ENCODE measurements at places on chromosomes 12 and 14.

DNA sequence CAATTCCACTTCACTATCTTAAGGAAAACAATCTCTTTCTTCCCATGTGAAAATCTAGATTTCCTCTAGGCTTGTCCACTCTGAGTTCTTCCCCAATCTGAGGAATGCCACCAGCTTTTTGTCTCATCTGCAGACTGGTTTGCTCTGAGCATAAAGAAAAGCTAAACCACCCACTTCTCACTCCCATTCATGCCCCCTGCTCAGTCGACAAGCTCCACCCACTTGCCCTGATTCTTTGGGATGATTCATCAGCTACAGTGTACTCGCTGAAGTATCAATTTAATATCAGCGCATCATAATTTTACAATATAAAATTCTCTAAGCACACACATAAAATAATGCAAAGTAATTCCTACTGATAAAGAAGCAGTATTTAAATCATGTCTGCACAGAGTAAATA is 209.1 kb downstream of the GRIN2B start:
- DNase-seq, result no peak

- DNase-seq, result no peak
Observed at GRCh38 chr14:93742761-93743160, 45.5 kb downstream of the PRIMA1 start.

GRCh38 chr14:54739514-54739913 is 163.1 kb downstream of the GCH1 start:
- DNase-seq, result no peak

GRCh38 chr12:28824193-28824846 is 324.8 kb upstream of the FAR2 start:
- no peak for DNase-seq

DNA sequence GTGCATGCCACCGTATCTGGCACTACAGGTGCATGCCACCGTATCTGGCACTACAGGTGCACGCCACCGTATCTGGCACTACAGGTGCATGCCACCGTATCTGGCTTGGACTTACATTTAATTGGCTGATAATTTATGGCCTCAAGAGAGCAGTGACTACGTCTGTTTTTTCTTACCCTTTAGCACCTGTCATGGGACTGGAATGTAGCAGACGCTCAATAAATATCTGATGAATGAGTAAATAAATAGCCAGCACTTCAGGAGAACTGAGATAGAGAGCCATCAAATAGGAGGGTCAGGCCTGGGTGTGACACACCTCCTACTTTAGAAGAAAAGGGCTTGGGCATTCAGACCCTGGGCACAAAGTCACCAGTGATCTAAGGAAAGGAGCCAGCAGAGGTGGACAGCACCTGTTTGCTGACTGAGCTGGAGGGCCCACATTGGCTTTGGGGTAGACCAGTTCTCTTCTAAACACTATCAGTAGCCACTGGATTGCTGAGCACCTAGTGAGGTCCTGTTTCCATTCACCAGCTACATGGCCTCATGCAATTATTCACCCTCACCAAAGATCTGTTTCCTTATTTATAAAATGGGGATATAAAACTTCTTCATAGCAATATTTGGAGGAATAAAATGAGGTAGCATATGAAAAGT is 50.1 kb downstream of the RFX4 start:
- no peak for DNase-seq

GRCh38 chr14:92389598-92390158 is 66.7 kb downstream of the SLC24A4 start:
- no peak for DNase-seq

DNA sequence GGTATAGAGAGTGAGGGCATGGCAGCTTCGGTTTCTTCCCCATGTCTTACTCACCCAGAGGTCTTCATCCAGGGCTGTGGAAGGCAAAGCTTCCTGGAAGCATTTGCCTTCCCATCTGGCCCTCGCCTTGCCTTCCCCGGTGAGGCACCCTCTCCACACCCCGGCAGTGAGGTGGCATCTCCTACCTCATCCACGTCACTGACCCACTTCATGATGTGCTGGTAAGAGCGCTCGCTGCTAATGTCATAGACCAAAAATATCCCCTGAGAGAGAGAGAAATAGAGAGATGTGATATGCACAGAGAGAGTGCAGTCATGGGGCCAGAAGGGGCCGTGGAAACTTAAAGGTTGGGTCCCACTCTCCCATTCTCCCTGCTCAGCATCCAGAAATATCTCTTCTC is 8.3 kb upstream of the GPX2 start:
- DNase-seq, result no peak

- DNase-seq, result no peak
Observed at GRCh38 chr14:22573804-22574203, 15.2 kb downstream of the DAD1 start.

DNA sequence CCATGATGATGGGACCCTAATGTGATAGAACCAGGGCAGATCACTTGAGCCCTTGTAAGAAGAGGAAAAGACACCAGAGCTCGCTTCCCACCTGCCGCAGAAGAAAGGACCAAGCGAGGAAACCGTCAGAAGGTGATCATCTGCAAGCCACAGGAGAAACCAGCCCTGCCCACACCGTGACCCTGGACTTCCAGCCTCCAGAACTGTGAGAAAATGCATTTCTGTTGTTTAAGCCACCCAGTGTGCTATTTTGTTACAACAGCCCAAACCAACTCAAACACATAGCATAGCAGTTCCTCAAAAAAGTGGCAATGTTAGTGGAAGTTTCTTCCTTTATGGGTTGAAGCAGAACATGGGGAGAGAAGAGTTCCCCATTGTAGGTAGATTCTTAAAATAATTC is 107.9 kb upstream of the BCL2L14 start:
- DNase-seq, result no peak

DNA sequence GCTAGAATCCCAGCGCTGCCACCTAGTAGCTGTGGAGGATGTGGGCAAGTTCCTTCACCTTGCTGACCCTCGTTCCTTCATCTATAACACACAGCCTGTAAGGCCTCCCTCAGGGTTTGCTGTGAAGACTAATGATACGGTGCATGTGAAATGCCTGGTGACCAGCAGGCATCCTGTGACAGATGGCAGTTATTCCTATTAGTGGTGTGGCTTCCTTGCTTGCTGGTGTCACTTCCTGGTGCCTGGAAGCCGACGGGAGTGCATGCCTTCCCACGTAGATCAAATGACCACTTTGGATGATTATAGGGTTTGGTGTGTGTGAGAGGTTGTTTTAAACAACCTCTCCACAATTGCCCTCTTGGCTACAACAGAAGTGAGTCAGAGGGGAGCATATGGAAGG is 894.9 kb downstream of the VRK1 start:
- DNase-seq, result no peak

DNA sequence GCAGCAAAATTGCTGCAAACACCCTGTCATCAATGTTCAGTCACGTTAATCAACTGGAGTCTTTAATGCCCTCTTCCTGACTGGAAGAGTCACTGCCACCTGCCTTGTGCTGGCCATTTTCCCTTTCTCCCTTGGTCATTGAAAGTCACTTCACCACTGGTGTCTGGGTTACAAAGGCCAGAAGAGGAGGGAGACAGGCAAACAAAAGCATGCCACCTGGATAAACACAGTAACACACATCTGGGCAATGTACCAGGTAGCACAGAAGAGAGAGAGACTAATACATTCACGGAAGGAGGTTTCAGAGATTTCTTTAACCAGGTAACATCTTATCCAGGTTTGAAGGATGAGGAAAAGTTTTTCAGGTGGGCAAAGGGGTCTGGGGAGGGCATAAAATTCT is 32.7 kb downstream of the GPHB5 start:
- no peak for DNase-seq

DNA sequence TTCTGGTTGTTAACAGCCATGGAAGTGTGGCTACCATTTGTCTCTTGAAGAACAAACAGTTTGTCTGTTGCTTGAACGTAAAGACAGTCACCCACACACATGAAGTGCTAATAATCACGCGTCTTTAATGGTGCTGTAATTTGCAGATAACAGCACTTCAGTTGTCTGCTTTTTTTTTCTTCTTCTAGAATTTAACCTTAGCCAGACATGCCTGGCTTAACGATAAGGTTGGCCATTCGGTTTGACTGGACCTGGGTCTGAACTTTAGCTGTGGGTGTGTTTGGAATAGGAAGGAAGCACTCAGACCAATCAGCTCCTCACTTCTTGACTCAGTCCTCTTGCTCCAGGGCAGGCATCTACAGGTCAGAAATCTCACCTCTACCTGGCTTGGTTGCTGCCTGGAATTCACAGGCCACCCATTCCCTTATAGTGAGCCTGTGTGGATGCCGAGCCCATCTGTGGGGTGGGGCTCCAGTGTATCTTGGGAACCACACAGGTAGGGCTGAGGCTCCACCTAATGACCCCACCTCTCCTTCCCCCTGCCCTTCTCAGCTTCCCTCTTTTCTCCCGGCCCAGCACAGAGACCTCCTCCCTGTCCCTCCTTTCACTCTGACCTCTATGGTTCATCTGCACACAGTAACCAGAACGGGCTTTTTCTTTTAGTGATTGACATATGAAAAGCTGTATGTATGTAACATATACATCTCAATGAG is 246.4 kb upstream of the PWP1 start:
- DNase-seq, result no peak

DNA sequence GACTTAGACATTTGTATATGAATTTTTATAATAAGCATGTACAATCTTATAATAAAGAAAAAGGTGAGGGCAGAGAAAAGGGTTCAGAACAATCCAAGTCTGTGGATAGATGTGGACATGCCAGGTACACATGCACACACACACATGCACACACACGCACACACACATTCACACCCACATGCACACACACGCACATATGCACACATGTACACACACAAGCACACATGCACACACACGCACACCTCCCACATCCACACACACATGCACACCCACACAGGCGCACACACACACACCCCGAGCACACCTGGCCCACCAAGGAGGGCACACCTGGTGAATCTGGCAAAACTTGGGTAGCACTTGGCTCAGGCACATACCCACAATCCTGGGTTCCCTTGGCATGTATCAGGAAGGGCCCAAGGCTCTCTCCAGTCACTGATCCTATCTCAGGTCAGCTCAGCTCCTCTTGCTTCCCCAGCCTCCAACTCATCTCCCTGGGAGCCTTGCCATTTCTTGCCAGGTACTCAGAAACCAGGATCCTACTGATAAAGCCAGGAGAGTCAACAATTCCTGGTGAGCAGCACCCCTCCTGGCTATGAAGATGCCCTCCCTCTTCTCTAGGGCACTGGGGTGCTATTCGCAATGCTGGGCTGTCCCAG is 18.6 kb upstream of the TMEM106C start:
- DNase-seq, result no peak

- DNase-seq, result no peak
Observed at GRCh38 chr14:91406451-91406850, 11.2 kb downstream of the CCDC88C start.

- DNase-seq, result no peak
Observed at GRCh38 chr14:100473249-100473648, 114.0 kb downstream of the BEGAIN start.

DNA sequence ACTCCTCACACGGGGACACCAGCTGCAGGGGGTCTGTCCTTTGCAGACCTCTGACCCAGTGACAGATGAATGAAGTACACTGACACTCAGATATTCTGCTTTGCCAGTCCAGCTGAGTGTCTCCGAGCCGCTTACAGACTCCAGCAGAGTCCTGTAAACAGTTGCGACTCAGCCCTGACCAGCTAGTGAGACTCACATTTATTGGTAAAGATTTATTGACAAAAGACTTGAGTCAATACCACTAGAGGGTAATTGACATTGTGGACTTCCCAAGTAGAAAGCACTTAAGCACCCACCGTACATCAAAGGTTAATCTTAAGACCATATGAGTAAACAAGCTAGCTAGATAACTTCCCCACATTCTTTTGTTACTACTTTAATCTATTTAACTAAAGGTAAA is 9.8 kb upstream of the FKBP4 start:
- no peak for DNase-seq

DNA sequence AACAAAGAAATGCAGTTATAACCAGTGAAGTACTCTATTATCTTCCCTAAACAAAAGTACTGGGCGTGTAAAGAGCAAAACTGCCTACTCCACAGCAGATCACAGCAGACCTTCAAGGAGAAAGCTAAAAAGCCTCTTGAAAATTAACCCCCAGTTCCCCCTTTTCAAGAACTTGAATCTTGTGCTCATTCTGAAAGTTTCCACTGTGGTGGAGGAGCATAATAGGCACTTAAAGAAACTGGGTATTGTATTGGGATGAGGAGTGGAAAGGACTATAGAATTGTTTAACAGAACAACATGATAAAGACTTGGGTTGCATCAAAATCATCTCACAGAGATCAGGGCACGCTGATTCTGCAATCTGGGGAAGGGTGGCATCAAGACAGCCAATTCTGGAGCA is 51.1 kb downstream of the SLC25A47 start:
- no peak for DNase-seq

DNA sequence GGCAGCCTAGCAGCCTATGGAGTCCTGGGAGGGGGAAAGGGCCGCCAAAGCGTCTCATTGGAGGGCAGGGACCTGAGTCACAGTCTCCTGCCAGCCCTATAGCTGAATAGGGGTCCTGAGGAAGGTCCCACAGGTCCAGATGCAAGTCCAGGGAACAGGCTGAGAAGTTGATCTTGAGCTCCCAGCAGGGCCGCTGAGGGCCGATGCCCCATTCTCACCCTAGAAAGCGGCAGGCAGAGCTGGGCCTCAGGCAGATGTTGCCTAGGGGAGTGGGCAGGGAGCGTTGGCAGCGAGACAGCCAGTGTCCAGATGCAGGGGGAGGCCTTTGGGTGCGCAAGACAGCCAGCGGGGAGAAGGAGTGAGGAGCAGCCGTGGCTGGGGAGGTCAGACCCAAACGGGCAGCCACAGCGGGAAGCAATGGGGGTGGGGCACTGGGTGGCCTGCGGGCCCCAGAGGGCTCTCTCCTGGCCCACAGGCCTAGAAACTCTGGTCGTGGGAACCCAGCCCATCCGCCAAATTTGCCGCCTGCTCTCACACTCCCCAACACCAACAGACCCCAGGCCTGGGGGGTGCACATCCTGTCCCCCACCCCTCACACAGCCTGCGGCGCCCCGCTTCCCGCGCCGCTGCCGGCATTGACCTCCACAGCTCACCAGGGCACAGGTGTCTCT is 1.1 kb downstream of the HDAC7 start:
- DNase-seq, result no peak

DNA sequence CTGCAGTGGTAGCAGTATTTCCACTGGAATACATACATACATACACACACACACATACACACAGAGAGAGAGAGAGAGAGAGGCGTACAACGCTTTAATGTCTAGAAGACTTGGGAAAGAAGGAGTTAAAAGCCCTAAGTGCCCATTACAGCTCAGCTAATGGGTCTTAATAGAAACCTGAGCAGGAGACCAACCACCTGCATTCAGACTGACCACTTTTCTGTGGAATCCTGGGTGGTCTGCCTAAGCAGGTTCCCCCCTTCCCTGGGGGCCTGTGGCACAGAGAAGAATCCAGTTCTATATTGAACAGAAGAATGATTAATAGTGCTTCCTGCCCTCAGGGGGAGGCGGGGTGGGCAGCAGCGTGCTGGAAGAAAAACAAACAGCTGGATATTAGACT is 312.4 kb upstream of the PRKD1 start:
- DNase-seq, result no peak

DNA sequence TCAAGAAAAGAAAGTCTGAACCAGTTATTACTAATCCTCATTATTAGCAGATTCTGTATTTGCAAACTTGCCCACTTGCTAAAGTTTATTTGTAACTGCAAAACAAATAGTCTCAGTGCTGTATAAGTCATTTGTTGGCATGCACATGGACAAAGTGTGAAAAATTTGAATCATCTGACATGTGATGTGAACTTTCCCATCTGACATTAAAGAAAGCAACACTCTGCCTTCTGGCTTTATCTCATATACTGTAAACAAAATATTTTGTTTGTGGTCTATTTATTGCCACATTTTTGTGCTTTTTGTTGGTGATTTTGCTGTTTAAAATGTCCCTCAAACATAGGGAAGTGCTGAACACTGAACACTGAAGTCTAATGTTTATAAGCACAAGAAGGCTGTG is 513.8 kb downstream of the RPL10L start:
- DNase-seq, result no peak

All from RWPE1 (cell line).